ENCODE measurements at places on chromosomes 12 and 14.

DNA sequence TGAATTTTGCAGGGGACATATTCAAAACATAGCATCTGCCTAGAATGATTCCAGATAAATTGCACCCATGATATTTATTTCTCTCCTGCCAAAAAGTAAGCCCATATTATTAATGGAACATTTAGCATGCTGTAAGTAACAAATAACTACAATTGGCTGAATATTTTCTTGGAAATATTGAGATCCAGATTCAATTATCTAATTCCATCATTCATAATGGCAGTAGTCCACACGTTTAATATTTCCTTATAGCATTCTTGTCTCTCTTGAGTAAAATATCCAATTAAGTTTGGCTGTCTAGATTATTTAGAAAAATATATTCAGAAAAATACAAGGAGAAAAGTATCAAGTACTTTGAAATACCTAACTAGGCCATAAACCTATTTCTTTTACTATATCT is 157.5 kb downstream of the FLRT2 start:
- no peak for DNase-seq

DNA sequence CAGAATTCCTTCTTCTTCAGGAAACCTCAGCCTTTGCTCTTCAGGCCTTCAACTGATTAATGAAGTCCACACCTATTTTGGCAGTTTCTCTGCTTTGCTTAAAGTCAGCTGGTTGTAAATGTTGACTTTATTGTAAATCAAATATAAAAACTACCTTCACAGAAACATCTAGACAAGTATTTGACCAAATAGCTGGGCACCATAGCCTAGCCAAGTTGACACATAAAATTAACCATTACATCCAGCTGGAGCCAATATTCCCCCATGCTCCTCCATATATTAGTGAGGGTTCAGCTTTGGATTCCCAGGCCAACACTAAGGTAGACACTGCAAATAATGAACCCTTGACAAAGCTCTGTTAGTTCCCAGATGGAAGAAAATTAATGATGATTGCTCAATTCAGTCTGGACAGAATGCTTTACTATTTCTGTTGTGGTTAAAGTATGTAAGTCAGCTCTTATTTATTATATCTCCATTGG is 125.5 kb downstream of the ZFP36L1 start:
- no peak for DNase-seq

DNA sequence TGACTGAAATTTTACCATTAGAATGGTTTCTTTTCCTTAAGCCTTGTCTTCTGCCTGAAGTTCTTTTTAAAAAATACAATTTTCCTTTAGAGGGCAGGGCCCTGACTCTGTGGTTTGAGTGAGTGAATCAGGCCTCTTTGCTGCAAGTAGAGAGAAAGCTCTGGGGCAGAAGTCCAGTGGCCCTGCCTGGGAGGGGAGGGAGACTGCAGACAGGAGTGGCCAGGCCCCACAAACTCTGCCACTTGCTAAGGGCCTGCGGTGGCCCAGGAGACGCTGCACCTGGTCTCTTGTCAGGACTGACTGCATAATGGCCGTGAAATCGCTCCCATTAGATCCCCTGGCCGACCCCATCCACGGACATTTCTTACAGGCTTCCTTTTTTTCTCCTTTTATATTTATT is 25.5 kb downstream of the TSPAN11 start:
- DNase-seq: no peak

DNA sequence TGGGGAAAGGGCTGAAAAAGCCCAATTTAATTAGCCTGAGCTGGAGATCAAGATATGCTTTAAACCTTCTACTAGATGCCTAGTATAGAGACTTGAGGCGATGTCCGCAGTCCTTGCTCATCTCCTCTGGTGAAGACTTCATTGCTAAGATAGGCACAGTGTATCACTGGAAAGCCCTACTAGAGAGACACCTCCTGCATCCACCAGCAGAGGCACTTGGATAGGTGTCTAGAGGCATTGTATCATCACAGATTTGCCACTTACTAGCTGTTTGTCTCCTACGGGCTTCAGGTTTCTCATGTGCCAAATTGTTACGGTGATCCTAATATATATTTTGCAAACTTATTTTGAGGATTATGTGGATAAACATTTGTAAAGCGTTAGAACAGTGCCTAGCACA is 1048.5 kb downstream of the GALC start:
- DNase-seq: no peak

GRCh38 chr14:32300136-32300535 is 29.0 kb upstream of the AKAP6 start:
- no peak for DNase-seq

- DNase-seq: no peak
Measured at GRCh38 chr14:102684298-102684663, 91.8 kb downstream of the RCOR1 start.

All from left hindlimb (tissue), 1 donor.